ENCODE measurements at places on chromosomes 1 and 21.

DNA sequence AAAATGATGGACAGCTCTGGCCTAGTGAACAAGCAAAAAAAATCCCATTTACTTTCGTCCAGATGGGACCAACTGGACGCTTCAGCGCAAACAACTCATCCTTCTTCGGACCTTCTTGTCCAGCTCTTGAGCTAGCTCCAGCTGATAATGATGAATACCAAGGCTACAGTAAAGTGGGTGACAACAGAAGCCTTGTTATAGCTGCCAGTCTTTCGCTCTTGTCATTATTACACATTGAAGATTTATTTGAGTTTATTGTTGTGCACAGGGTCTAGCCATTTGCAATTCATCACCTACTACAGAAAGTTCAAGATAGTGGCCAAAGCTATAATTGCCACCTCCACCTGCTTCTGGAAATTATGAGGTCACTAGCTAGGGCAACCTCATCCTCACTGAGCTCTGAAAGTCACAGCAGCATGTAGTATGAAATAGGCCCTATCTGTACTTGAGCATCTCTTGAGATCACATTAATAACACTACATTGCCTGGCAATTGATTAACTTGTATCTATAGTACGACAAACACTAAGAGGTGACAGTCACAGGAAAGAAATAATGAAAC lies 76.9 kb downstream of the GPATCH2 start:
- DNase-seq, result no peak

DNA sequence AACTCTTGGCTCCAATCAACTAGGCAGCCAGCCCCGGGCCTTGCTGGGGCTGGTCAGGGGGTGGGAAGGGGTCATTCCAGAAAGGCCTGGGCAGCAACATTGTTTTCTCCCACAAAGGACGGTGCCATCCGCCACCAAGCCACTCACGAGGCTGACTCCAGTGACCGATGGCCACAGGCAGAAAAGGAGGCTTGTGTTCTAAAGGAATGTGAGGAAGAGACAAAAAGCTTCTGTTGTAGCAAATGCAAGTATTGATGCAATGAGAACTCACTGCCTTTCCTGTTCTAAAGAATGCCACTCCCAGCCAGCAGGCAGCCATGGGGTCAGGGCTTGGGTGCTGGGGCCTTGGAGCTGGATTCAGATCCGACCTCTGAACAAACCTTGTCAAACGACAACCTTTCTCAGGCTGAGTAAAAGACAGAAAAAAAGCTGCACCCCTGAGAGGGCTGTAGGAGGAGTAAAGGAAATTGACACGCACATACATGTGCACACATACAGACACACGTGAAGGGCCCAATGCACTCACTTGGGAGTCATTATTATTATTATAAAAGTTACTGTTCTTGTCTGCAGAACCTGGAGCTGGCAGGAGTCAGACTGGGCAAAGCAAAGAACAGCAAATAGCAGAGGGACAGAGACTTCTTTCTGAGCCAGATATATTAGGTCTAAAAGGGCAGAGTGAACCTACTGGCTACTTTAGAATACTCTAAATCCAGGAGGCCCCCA lies 13.9 kb upstream of the PRMT2 start:
- DNase-seq, result no peak

DNA sequence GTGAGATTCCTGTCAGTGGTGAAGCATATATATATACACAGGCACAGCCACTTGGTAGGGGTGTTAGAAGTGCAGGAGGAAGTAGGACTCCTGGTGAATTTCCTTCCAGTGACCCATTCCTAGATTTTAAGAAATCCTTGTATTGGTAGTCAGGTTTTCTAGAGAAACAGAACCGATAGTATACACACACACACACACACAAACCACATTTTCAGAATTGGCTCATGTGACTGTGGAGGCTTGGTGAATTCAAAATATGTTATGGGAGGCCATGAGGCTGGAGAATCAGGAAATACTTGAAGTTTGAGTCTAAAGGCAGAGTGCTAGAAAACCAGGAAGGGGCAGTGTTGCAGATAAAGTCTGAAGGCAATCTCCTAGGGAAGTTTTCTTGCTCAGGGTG lies 114.2 kb downstream of the FCRL5 start:
- no peak for DNase-seq

DNA sequence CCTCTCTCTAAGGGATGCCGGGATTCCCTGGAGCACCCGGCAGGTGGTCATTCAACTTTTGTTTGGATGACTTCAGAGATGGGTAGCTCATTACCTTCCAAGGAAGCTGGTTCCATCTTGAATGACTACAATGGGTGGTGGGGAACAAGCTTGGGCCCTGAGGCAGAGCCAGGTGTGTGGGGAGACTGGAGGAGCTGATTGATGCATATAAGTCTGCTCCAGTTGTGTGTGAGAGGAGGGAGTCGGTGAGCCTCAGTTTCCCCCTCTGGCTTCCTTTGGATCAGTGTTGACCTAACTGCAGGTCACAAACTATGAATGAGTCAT lies 133.8 kb upstream of the ZBTB40 start:
- DNase-seq, result no peak

DNA sequence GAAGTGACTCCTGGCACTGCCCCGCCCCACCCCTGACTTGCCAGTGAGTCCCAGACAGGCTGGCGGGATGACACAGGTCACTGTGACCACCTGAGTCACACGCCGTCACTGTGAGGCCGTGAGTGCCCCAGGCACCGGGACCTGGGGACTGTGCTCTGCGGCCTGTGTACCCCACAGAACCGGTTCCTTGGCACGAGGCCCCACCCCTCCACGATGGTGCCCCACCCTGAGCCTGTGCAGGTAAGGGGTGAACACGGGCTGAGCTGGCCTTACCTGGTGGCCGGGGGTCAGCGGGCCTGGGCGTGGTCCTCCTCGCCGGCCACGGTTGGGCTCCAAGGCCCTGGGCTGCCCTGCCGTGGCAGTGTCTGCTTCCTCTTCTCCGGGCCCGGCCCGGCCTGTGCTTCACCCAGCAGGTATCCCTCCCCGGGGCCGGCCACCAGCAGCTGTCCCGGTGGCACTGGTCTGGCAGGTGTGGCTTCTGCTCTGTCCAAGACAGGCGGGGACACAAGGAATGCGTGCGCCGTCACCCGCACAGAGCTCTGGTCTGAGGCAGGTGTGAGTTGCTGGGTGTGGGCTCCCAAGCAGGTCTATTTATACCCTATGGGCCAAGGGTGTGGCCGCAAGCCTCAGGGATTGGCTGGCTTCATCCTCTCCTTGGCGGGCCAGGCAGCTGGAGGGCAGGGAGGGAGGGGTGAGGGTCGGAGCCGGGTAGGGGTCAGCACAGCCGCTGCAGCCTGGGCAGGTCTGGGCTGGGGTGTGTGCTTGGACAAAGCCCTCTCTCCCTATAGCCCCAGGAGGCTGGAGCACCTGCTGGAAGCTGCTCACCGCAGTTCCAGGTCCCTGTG lies at the start of gene RNF223:
Gene RNF223, minus strand, starts transcription at position 564 of the 845 bp plus-strand sequence. CDS start 1,740 bp downstream, outside the sequence.
- no peak for DNase-seq

- no peak for DNase-seq
Observed at GRCh38 chr1:118381197-118381869, 196.3 kb upstream of the SPAG17 start.

DNA sequence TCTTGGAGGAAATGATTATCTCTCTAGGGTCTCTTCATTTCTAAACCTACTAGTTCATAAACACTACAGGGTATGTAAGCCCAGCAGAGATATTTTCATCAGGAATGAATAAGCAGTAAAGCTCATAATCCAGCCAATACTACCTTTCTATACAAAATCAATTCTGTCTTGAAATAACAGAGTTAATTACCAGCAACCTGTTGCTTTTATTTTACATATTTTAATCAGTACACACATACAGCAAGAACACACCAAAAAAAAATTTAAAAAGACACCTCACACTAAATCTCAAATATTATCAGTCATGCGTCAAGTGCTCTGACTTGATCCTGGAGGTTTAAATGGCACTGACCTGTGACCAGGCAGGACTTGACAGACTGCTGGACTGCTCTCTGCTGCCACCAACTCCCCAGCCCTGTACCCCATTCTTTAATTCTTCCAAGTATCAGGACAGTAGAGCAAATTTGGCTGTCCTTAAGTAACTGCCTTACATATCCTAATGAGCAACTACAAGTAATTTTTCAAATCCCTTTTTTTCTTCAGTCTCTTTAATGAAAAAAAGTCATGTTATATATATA lies 98.5 kb downstream of the CDC42BPA start:
- no peak for DNase-seq

DNA sequence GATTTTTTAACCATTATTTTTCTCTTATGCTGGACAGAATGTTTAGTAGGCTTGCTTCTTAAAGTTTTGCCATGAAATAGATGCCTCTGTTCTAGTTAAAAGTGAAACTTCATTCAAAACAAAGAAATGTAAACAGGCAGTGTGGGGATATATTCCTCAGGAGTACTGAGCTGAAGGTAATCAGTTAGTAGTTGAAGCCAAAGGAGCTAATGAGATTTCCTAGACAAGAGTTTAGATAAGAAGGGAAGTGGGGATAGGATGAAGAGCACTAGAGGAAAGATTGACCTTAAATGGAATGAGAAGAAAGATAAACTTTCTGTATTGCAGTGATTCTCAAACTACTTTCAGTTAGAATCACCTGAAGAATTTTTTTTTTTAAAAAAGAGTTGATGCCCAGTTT lies 23.9 kb downstream of the PRRC2C start:
- no peak for DNase-seq

DNA sequence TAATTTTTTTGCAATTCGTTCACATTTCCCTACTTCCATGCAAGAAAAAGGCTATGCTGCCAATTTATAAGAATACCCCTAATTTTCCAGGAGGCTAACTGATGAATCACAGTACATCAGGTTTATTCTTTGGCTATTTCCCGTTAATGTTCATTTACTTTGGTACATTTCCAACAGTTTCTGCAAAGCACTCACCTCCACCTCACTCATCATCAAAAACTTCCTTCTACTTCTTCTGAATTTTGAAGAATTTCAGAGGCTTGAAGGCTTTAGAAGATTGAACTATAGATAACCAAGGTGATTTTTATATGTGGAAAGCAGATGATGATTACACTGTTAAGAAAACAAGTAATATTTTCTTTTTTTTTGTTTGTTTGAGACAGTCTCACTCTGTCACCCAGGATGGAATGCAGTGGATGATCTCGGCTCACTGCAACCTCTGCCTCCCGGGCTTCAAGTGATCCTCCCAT lies 60.5 kb upstream of the HP1BP3 start:
- DNase-seq, result no peak

DNA sequence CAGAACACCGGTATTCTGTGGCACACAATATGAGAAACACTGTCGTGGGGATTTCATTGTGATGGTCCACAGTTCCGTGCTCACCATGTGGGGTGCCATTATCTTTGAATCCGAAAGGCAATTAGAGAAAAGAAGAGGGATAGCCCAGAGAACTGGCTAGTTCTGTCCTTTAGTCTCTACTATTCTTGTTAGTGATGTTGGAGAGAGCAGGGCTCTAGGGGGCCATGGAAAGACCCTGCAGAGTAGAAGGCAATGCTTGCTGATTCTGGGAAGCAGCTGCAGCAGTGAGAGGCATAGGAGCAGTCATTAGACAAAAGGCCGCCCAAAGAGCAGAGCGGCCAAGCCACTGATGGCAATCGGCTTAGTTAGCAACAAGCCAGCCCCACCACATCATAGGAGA lies 146.3 kb downstream of the TSEN15 start:
- DNase-seq, result no peak

DNA sequence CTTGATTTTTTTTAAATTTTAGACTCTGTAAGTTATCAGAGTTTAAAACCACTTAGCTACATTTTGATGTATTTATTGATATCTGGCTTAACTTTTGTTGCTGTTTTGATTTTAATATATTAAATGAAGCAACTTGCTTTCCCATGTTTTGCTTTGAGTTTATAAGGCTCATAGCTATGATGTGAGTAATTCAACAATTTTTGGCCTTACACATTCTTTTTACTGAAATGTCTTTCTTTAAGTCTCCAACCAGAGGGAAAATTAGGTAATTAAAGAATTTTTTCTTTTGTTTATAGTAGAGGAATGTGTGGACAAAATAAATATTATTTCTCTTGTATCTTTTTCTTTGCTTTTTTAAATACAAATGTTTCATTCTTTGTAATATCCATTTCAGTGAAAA lies 258.3 kb upstream of the ADAMTS5 start:
- DNase-seq, result no peak

- no peak for DNase-seq
Observed at GRCh38 chr1:24380508-24380907, 33.1 kb downstream of the STPG1 start.

- no peak for DNase-seq
Observed at GRCh38 chr1:200343874-200344273, 66.0 kb downstream of the ZNF281 start.

DNA sequence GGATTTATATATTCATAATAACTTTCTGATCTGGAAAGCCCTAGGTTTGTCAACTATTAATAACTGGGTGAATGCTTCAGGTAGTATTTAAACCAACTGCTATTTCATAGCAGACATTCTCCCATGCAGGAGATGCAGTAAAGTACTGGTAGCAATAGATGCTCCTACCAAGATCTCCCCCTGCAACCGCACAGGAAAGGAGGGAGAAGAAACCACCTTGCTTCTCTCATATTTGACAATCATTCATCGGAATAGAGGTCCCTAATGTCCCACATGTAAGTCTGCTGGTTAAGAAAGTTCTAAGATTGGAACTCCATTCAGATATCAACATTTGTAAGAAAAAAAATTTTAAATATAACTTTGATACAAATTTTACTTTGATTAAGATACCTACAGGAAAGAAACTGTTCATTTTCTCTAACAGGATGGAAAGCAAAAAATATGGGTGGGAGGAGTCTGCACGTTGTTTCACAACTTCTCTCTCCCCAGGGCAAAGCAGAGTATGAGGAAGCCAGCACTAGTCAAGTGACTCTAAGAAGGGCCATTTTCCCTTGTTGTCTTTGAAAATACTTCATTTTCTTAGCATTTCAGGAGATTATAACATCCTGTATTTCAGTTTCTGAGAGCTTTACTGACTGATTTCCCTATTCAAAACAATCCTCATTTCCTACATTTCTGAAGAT lies at the start of gene PYHIN1:
Gene PYHIN1, plus strand, starts transcription at position 498 of the 683 bp plus-strand sequence. CDS start 5,359 bp downstream, outside the sequence.
- DNase-seq, result no peak

DNA sequence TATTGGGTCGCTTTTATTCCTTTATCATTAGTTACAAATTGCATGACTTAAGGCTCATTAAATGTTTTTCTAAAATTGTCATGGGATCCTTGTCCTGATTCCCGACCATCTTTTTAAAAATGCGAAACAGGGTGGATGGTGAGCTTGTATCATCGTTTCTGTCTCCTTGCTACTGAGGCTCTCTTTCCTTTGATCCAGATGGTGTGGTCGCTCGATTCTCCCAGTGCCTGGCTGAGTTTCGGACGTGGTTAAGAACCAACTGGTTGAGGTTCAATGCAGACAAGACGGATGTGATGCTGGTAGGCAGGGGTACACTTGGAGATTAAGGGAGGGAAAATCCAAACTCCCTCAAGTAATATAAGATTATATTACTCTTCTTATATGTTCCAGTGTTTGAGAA lies 1.2 kb downstream of the MIER1 start:
- no peak for DNase-seq

GRCh38 chr1:85607126-85607920 lies 26.8 kb downstream of the CCN1 start:
- no peak for DNase-seq

- no peak for DNase-seq
Observed at GRCh38 chr21:45220071-45220481, 67.6 kb downstream of the POFUT2 start.

- DNase-seq, result no peak
Observed at GRCh38 chr21:15539376-15539775, 190.4 kb upstream of the USP25 start.

GRCh38 chr1:17669866-17670451 lies 85.2 kb upstream of the ACTL8 start:
- no peak for DNase-seq
